ENCODE measurements at places on chromosomes 3 and 15. TPM values are rescaled to one million over a fixed set of nuclear protein-coding genes. Genes with fewer than 3 reads are reported as not detected.
A peak's percentile ranks its signal among the peaks of the same experiment; 100 is the strongest.

- DNase-seq = no peak
Observed at GRCh38 chr15:65757256-65757655, 34.8 kb downstream of the DENND4A start.

- no peak for DNase-seq
Observed at GRCh38 chr15:57411945-57412768, 35.9 kb downstream of the CGNL1 start.

GRCh38 chr3:123102826-123103225 lies 36.0 kb downstream of the PDIA5 start:
- DNase-seq = no peak

DNA sequence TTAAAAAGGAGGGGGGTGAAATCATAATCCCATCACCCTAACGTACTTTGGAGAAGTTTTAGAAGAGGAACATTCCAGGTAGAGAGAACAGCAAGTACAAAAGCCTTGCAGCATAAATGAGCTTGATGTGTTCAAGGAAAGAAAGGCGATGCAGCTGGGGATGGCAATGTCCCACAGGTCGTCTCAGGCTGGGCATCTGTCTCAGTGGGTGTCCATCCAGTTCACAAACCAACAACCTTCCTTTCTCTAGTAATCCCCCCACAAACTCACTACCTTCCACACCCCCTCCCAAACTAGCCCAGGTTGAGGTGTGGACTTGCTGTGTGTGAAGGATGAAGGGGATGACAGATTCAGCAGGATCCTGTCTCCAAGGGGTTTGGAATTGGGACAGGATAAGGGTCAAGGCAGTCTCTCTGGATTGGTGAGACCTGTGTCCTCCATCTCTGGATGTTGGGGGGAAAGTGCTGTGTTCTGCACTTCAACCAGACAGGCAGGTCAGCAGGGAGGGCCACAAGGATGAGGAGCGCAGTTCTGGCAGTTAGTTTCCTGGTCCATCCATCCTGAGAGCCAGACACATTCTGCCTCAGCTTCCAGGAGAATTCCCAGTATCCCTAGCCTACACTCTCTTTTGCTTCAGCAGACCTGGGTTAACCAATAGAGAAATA lies 1.7 kb upstream of the ESYT3 start:
- DNase-seq = no peak

DNA sequence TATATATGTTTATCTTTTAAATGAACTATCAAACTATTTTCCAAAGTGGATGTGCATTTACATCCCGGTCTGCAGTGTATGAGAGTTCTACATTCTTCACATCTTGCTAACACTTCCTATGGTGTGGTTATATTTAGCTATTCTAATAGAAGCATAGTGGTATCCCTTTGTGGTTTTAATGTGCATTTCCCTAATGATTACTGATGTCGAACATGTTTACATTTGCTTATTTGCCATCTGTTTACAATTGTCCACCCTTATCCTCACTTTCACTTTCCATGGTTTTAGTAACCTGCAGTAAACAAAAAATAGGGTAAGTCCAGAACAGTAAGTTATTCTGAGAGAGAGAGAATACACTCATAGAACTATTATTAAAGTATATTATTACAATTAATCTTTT lies 360.5 kb upstream of the NAALADL2 start:
- DNase-seq = peak; percentile 27

DNA sequence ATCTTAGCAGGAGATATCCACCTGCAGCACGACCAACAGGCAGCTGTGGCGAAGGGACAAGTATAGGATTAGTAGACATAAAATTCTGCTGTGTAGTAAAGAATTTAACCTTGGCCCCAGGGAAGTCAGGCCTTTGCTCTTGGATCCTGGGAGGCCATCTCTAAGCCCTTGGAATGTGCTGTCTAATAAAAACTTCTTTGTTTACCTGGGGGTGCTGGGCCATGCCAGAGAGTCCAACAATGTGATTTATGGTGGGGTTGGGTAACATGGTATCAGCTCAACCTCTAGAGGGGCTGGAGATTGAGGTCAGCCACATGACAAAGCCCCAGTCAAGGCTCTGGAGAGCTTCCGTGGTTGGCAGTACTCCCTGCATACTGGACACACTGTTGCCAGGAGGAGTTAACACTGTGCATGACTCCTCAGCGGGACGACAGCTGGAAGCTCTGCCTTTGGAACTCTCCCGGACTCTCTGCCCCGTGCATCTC lies 52.4 kb downstream of the HEG1 start:
- DNase-seq = peak; percentile 78

The HYAL1 gene
- total RNA-seq = 0.90 TPM

DNA sequence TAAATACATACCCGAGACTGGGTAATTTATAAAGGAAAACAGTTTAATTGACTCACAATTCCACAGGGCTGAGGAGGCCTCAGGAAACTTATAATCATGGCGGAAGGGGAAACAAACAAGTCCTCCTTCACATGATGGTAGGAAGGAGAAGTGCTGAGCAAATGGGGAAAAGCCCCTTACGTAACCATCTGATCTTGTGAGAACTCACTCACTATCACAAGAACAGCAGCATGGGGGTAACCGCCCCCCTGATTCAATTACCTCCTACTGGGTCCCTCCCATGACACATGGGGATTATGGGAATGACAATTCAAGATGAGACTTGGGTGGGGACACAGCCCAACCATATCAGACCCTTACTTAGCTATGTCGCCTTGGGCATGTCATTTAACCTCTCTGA lies 27.7 kb downstream of the SCG3 start:
- DNase-seq = no peak

- no peak for DNase-seq
Observed at GRCh38 chr3:37971467-37971866, 19.1 kb upstream of the VILL start.

DNA sequence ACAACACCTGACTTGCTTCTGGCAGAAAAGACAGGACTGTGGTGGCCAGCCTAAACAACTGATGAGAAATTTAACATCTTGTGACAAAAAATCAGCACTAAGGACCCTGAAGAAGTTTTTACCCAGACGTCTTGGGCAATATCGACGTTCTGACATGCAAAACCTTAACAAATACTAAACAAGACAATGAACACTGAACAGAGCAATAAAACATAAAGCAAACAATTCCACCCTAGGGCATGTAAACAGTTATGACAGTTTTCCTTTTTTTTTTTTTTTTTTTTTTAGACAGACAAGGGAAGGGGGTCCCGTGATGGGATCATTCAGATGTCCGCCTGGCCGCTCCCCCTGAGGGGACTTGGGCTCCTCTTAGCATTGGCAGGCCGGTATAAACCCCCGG lies 738.0 kb downstream of the SI start:
- no peak for DNase-seq

- DNase-seq = no peak
Observed at GRCh38 chr15:89098281-89098680, 10.0 kb downstream of the ABHD2 start.

DNA sequence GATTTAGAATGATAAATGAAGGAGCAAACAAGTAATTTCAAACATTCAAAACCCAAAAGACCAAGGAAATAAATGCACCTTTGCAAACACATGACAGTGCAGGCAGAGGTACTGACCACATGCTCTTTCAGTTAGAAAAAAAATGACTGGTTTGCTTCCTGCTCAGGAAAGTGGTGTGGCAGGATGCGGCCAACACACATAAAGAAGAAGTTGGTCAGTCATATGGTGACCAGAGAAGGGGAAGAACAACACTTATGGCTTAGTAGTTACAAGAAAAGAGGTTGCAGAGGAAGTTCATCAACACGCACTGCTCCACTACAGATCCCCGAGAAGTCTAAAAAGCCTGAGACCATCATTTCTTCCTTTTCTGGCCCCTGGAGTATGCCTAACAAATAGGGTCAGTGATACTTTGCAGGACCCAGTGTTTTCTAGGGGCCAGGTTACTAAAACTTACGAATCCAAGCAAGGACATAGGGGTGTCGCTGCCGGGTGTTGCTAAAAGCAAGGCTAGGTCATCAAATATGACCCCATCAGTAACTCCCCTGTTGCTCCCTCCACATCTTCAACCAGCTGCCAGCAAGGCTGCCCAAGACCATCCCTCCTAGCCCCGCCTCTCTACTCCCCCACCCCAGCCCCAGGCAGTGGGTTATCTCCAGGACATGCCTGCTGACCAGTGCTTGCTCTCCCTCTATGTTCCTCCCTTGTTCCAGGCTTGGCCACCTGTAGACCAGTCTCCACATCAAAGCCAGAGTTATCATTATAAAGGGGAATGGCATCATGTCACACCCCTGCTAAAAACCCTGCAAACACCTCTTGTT lies 11.2 kb downstream of the ATP8B4 start:
- no peak for DNase-seq
